ENCODE measurements at places on chromosomes 16 and 17.
A peak's percentile ranks its signal among the peaks of the same experiment; 100 is the strongest.

DNA sequence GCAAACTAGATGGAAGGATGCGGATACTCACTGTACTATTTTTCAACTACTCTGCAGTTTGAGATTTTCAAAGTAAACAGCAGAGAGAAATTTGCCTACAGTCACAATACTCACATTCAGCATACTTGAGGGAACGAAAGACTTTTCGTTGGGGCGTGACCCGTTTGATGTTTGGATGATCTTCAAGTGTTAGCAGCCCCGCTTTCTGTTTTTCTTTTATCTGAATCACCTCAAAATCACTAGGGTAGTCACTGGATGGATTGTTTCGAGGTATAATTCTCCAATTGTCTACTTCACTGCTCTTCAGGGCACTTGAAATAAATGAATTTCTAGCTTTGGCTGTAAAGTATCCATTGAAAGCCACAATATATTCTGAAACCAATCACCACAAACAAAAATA is 17.8 kb downstream of the MBTPS1 start:
- DNase-seq: no peak

- DNase-seq: peak; percentile 32
Measured at GRCh38 chr16:78982096-78982744, 618.3 kb downstream of the MAF start.

- no peak for DNase-seq
Measured at GRCh38 chr17:64234961-64235360, 28.1 kb downstream of the TEX2 start.

DNA sequence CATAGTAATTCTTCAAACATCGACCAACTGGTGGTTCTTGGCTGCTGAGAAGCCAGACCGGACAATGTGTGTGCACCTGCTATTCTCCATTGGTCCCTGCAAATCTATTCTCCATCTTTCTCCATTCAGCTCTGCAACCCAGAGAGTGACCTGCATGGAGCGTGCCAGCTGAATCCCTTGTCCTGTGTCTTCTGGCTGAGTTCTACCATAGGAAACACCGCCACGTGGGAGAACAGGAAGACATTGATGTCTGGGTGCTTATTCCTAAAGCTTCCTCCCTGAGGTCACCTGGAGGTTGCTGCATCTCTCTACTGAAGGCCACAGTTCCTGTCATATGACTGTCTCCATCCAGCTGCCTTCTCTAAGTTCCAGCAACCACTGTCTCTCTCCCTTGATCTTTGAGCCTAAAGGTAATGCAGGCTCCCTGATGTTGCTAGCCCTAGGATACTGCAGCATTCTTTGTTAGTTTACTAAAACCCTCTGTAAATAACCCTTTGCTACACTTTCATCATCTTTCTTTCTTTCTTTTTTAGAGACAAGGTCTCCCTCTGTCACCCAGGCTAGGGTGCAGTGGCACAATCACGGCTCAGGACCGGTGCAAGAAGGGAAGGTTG is 10.6 kb upstream of the SMG1 start:
- DNase-seq: no peak

GRCh38 chr16:70750893-70751467 is 50.0 kb downstream of the VAC14 start:
- peak; percentile 78 for DNase-seq

- no peak for DNase-seq
Measured at GRCh38 chr17:45977976-45978626, 20.9 kb upstream of the STH start.

Measured in femur (tissue), 1 donor.